NCI-H510A treated with DMSO at 0.1 percent for 48 hours (cell line): ENCODE measurements at places on chromosomes 1 and 21.
A peak's percentile ranks its signal among the peaks of the same experiment; 100 is the strongest.

GRCh38 chr1:22204989-22205913 is 62.4 kb upstream of the WNT4 start:
- no peak for DNase-seq

GRCh38 chr1:6367381-6368012 is 26.1 kb downstream of the ACOT7 start:
- DNase-seq, result no peak

DNA sequence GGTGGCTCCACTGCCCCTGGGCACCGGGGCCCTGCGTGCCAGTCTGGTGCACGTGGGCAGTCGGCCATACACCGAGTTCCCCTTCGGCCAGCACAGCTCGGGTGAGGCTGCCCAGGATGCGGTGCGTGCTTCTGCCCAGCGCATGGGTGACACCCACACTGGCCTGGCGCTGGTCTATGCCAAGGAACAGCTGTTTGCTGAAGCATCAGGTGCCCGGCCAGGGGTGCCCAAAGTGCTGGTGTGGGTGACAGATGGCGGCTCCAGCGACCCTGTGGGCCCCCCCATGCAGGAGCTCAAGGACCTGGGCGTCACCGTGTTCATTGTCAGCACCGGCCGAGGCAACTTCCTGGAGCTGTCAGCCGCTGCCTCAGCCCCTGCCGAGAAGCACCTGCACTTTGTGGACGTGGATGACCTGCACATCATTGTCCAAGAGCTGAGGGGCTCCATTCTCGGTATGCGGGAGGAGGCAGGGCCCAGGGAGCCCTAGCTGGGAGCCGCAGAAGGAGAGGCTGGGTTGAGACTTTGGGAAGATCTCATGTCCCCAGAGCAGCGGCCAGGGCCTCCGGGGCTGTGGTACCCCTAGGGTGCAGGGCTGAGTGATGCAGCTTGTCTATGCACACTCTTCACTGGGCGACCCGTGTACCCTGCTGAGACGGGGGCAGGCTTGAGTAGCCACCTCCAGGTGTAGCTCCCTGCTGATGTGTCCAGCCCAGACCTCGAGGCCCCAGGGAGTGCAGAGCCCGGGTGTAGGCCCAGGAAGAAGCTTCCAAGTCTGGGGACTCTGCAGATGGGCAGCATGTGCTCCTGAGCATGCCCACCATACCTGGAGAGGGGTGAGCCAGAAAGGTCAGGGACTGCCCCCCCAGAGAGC is 1.8 kb downstream of the VWA1 start:
- DNase-seq, result no peak

GRCh38 chr1:3019516-3020051 is 1.7 kb upstream of the ACTRT2 start:
- DNase-seq, result no peak

DNA sequence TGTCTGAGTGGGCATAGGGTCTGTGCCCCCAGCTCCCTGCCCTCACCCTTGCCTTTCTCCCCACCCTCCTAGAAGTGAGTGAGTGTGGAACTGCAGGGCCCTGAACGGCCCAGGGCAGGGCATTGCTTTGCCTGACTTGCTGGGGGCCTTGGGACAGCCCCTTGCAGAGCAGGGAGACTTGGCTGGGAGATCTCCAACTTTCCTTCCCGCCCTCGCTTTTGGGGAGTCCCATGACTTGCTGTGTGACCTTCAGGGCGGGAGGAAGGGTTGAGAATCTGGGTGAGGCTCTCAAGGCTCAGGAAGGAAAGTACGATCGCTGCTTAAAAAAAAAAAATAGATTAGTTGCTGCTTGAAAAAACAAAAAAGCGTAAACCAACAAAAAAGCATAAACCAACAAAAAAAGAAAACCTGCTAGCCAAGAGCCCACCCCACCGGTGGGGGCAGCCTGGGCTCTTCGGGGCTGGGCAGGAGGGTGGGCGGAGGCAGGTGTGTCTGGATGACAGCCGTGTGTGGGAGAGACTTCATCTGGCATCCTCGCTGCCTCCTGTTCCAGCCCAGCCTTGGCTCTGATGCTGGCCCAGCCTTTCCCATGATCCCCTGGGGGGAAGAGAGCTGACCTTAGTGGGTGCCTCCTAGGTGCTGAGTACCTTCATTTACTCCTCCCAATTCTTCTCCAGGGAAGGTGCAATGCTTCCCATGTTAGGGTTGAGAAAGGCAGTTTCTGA is 6.5 kb downstream of the NBL1 start:
- DNase-seq, result peak; percentile 84

DNA sequence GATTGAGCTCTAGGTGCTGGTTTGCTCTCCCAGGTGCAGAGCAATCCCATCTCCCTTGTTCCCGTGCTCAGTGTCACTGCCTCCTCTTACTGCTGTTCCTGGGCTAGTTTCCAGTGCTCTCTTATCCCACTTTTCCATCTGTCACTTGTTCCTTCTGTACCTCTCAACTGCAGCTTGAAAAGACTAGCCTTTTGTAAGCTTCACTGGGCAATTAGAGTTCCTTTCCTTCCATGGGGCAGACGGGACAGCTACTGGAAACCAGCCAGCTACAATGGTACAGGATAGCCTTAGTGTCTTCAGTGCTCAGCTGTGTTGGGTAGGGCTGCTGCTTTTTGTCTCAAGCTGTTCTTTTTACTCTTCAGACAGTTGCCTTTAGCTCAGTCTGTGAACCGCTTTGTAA is 31.6 kb downstream of the AGT start:
- DNase-seq, result no peak

GRCh38 chr21:40054403-40054802 is 187.2 kb downstream of the PCP4 start:
- peak; percentile 98 for DNase-seq

GRCh38 chr1:247517795-247518612 is 18.2 kb downstream of the OR2C3 start:
- DNase-seq, result no peak

DNA sequence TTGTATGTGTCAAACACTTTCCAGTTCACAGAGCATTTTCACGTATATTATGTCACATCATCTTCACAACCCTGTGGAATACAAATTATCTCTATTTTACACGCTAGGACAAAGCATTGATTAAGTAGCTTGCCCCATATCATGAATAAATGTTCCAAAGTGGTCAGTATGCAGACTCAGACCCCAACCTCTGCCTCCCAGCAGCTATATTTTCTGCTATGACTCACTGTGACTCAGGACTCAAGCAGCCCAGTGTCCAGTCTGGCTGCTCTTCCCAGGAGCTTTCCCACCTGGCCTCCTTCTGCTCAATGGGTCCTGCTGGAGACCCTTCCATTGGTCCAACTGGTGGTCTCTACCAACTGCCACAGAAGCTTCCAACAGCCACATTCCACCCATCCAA is 56.0 kb upstream of the RAP1A start:
- DNase-seq, result no peak

- DNase-seq, result no peak
Observed at GRCh38 chr1:166876540-166876838, 425 bp upstream of the TADA1 start.

- no peak for DNase-seq
Observed at GRCh38 chr1:52559875-52560274, 7.0 kb upstream of the TUT4 start.

DNA sequence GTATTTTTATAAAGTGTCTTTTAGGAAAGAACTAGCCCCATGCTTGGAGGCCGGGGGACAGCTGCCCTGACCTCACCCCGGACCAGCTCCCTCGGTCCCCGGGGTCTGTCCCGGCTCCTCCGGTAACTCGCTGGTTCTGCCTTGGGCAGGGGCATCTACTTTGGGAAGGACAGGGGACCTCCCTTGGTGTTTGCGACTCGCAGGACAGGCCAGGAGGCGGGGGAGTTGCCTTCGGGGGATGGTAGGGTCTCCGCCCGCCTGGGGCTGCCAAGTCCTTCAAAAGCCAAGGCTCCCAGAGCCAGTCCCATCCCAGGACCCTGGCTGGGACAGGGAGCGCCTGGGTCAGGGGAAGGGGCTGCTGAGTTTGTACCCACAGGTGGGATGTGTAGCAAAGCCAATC is 157.9 kb downstream of the PEX14 start:
- DNase-seq, result no peak

DNA sequence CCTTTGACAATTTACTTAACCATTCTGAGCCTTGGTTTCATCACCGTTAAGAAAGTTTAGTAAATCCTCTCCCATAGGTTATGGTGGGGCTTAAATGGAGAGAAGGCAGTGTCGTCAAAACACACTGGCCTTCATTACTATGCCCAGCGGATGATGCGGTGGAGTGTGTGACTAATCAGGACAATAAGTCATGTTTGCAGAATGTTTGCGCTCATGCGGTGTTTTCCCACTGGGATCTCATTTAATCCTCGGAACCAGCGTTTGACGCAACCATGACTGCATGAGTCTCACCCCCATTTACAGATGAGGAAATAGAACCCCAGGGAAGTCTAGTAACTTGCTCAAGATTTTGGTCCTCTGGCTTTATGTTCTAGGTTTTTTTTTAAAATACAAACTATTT is 17.5 kb downstream of the SLC26A9 start:
- DNase-seq, result no peak

DNA sequence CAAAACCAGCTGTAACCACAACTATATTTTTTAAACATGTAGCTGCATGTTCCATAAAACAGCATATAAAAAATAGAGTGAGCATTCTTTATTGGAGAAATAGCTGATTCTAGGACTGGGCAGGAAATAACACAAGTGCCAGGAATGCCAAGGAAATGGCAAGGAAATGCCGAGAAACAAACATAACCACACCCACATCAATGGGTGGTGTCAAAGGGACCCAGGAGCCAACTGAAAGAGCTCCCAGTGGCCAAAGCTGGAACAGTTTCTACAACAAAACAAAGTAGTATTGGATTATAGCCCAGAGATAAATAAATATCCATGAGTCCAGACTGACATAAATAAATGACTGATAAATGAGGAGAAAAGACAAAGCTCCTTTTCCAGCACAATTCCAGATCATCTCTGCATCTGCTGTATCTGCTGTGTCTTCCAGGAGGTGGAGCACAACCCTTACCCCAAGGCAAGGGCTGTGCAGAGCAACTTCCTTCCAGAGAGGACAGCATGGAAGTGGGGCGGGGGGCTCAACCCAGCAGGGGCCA is 28.1 kb downstream of the ADARB1 start:
- DNase-seq, result no peak

DNA sequence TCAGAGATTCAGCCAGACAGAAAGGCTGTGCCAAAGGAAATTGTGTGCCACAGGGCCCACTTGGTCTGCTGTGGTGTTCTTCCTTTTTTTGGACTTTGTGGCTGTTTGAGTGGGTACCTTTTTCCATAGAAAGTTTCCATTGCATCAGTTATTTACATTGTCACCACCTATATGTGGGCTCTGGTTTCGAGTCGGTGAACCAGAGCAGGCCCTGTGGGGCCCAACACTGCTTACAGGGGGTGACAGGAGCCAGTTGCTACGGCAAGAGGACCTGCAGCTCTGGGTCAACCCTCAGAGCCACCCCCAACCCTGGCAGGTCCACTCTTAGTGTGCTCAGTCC is 157.0 kb upstream of the EDN2 start:
- DNase-seq, result no peak

DNA sequence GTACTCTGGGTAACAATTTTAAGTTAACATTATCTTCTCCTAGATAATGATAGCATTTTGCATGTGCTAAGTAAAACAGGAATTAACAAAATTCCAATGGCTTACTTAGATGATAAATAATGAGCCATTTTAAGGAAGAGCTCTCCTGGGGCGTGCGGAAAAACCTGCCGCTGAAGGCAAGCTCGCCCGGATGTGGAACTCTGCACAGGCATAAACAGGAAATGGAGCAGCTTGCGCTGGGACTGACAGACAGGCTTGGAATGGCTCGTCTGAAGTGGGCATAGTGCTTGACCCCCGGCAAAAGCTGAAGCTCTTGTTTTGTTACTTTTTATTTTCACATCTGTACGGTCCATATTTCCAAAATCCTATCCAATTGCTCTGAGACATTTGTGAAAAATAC is 169.2 kb downstream of the ZNF281 start:
- peak; percentile 23 for DNase-seq

- DNase-seq, result no peak
Observed at GRCh38 chr1:116380499-116381242, 7.6 kb downstream of the ATP1A1 start.

GRCh38 chr21:37700641-37701202 is 215.5 kb downstream of the KCNJ6 start:
- peak; percentile 94 for DNase-seq

DNA sequence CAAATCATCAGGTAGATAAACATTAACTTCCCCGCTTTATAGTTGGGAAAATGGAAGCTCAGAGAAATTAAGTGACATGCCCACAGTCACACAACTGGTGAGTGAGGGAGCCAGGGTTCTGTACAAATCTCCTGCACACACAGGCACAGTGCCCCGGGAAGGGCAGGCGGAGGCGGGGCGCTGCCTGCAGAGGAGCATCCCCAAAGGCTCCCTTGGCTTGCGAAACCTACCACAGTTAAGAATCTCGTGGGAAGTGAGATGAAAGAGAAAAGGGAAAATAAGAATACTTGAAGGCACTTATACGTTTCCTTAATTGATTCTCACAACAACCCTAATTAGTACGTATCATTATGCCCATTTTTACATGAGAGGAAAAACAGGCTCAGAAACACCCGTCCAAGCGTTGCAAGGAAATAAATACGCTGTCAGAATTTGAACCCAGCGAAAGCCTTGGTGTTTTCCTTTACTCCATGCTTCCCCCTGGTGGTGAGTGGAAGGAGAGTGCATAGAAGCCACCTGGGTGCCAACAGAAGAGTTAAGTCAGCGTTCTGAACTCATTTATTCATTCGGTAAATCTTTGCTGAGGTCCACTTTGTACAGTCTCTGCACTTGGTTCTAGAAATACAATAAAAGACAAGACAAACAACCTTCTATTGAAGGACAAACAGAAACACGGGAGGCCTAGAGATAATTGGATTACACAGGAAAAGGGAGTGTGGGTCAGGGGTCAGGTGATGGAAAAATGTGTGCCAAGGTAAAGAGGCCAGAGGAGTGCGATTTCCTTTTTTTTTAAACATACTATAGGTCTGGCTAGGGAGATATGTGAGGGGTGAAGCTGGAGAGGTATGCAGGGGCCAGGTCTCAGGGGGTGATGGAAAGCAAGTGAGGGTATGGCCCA is 28.4 kb downstream of the ACP6 start:
- peak; percentile 50 for DNase-seq

DNA sequence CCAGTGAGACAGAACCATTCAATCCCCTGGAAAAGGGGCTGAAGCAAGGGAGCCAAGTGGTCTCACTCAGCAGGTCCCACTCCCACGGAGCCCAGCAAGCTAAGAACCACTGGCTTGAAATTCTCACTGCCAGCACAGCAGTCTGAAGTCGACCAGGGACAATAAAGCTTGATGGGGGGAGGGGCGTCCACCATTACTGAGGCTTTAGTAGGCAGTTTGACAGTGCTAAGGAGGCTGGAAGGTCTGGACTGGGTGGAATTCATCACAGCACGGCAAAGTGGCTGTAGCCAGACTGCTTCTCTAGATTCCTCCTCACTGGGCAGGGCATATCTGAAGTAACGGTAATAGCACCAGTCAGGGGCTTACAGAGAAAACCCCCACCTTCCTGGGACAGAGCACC is 105.4 kb upstream of the GORAB start:
- peak; percentile 45 for DNase-seq
